CD14-positive monocyte (primary cell): ENCODE measurements at places on chromosomes 2 and 18. TPM values are rescaled to one million over a fixed set of nuclear protein-coding genes. Genes with fewer than 3 reads are reported as not detected.

DNA sequence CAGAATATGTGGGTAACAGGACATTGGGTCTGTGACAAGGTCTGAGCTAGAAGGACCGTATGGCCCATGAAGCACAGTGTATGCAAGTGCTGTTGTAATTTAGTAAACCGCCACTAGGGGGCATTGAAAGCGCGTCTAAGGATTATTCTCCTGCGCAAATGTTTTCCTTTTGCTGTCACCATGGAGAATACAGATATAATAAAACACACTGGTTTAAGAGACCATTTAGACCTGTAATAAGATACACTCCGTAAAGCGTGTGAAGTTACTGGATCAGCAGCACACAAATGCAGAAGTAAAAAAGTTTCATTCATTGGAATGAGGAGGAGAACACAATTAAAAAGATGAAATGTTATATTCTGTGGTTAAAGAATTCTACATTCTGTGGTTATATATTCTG, 272.4 kb downstream of the AGAP1 start:
- DNase-seq: peak; percentile 19

- no peak for DNase-seq
Measured at GRCh38 chr2:54639609-54640008, 83.9 kb upstream of the EML6 start.

GRCh38 chr18:66630831-66631230, 26.9 kb upstream of the CDH19 start:
- DNase-seq: peak; percentile 8

The SLC8A1 gene
- 16.9 TPM for polyA plus RNA-seq

The SLC30A3 gene
- 0.08 TPM in 1 of 2 replicates, not detected in the other for polyA plus RNA-seq

The FBXO36 gene
- 0.52 TPM for polyA plus RNA-seq

DNA sequence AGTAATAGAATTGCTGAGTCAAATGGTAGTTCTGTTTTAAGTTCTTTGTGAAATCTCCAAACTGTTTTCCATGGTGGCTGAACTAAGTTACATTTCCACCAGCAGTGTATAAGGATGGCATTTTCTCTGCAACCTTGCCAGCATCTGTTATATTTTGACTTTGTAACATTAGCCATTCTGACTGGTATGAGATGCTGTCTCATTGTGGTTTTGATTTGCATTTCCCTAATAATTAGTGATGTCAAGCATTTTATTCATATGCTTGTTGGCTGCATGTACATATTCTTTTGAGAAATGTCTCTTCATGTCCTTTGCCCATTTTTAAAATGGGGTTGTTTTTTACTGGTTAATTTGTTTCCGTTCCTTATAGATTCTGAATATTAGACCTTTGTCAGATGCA, 63.9 kb downstream of the LANCL1 start:
- no peak for DNase-seq

The LRP1B gene
- not detected in 2 replicates for polyA plus RNA-seq

The UGT1A8 gene
- polyA plus RNA-seq: not detected in 2 replicates

DNA sequence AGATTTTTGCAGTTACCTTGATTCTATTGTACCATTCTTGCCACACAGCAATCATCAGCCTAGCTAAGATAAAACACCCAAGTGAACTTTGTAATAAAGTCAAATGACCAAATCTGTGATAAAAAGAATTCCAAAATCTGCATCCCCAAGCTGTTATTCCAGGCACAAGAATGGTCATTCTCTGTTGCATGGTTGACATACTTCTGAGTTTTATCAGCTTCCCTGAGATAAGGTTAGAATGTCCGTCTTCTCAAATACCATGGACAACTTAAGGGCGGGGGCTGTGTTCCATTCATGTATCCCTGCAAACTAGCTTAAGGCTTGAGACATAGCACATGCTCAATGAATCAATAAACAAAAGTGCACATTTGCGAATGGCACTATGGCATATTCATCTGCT, 8.1 kb upstream of the BMP10 start:
- no peak for DNase-seq

DNA sequence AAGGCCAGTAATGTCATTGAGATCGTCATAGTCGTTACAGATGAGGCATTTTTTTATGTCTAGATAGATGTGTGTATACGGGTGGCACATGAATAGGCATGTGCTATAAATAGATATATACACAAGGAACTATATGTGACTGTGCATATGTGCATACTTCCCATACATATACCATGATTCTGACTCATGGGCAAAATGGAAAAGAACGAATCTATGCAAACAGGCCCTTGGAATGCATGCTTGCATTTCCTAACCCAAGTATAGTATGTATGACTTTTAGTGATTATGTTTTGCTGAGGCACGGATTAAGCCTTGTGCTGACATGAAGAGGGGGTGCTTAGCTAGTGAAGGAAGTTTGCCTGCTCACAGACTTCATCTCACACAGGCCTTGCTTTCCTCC, 111.7 kb downstream of the BCL11A start:
- peak; percentile 39 for DNase-seq

The ALPG gene
- polyA plus RNA-seq: not detected in 2 replicates

DNA sequence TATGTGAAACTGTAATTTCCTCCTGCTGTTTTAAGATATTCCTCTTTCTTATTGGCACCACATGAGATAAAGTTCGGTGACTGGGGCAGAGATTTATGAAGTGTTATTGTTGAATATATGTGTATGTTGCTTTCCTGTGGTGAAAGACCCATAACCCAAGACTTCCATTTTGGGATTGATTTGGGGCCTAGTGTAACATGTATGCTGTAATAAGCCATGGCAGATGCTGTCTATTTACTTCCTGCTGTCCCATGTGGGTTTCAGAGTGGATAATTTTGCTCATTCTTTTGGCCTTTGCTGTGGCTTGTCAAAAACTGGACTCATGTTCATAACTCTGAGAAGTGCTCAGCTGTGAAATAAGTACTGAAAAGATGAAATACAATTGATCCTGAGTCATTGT, 10.8 kb upstream of the MYO1B start:
- no peak for DNase-seq

GRCh38 chr2:10233131-10234012, 69.3 kb upstream of the HPCAL1 start:
- DNase-seq: no peak

The CRYBA2 gene
- polyA plus RNA-seq: not detected

The UBE2E3 gene
- polyA plus RNA-seq: 52.1 TPM

DNA sequence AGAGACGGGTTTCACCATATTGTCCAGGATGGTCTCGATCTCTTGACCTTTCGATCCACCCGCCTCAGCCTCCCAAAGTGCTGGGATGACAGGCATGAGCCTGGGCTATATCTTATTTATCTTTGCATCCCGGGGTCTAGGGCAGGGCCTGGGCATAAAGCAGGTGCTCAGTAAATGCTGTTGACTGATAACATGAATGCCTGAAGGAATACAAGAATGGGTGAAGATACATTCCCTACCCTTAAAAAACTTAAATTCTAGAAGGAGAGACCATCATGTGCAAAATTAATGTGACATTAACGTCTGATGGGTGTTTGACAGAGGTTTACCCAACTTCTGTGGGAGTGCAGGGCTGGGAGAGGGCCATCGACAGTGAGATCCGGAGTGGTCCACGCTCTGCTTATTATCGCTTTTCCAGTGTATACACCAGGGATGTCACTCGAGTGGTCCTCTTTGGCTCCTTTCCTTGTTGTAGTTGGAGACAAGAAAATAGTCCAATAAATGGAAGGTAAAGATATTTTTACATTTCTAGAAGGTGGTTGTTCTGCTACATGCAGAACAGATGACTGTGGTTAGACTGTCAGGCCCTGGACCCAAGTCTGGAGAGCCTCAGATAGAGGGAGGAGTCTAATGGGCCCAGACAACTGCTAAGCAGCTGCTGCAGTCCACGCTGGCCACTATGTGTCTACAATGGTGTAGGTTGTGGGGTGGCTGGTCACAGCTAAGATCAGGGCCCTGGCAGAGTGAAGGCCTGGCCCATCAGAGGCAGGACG, 131.7 kb downstream of the MYCN start:
- no peak for DNase-seq

The ASPRV1 gene
- 0.27 TPM for polyA plus RNA-seq

DNA sequence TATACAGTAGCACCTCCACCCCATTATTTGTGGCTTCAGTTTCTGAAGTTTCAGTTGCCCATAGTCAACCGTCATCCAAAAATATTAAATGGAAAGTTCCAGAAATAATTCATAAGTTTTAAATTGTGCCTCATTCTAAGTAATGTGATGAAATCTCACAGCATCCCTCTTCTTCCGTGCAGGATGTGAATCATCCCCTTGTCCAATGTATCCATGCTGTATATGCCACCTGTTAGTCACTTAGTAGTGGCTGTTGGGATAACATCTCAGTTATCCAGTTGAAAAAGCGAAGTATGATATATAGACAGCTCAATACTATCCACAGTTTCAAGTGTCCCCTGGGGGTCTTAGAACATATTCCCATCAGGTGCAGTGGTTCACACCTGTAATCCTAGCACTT, 119.1 kb upstream of the OTX1 start:
- DNase-seq: no peak

The CD302 gene
- 214 TPM for polyA plus RNA-seq
